ENCODE measurements at places on chromosomes 5 and 9.

DNA sequence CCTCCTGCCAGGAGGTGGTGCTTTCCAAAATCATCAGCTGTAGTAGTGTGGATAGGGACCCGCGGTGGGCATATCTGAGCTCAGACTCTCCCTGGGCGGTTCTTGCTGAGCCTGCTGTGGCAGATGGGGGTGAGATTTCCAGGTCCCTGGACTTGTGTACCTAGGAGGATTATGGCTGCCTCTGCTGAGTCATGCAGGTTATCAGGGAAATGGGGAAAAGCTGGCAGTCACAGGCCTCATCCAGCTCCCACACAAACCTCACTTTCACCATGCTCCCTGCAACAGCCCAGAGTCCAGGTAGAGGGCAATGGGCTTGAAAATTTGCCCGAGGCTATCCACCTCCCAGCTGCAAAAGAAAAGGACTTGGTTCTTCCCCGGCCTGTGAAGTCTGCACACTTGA lies 23.4 kb upstream of the MAMDC2 start:
- peak; percentile 8 for DNase-seq

- no peak for DNase-seq
These were observed 54.4 kb upstream of the EXOC3 start for GRCh38 chr5:388266-389196.

DNA sequence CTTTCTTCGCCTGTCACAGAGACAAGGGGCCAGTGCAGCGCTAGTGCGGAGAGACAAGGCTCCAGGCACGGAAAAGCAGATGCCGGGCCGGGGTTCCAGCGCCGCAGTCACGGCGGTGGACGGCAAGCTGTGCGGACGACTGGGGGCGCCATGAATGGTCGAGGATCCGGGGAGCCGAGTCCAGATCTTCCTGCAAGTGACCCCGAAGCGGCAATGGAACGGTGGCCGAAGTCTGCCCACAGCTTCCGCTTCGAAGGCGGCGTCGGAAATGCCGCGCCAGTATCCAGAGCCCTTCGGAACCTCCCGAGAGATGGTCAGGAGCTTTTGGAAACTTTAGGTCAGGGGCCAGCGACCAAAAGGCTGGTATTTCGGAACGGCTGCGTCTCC lies 601 bp upstream of the FAF2 start:
- no peak for DNase-seq

GRCh38 chr9:30765318-30765717 lies 1619.1 kb upstream of the ACO1 start:
- no peak for DNase-seq

GRCh38 chr9:114864471-114864870 lies 58.6 kb upstream of the TNFSF15 start:
- DNase-seq: no peak

- DNase-seq: peak; percentile 21
These were observed 43.1 kb downstream of the LHX2 start for GRCh38 chr9:124054582-124055227.

GRCh38 chr5:179345433-179346321 lies at the start of gene ADAMTS2:
ADAMTS2 (minus strand) TSS chr5:179345461; CDS start chr5:179345328, 133 bp downstream.
- DNase-seq: peak; percentile 26

- DNase-seq: no peak
These were observed 68.7 kb downstream of the SEMA4D start for GRCh38 chr9:89428901-89429890.

- DNase-seq: no peak
These were observed 152.6 kb downstream of the RGS3 start for GRCh38 chr9:113616116-113616515.

DNA sequence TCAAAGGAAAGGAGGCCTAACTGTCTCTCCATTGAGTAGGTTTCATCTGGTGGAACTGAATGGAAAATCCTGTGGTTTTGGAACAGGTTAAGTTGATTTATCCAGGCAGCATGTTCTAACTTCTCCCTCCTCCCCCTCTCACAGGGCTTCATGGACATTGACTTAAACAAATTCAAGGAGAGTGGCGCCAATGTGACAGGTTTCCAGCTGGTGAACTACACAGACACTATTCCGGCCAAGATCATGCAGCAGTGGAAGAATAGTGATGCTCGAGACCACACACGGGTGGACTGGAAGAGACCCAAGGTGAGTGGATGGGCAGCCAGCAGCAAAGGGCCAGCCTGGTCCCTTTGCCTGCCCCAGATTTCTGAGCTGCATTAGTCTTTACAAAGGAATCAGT lies 183.9 kb downstream of the GRIA1 start:
- no peak for DNase-seq

- no peak for DNase-seq
These were observed 194.9 kb downstream of the MLLT3 start for GRCh38 chr9:20427359-20427758.

DNA sequence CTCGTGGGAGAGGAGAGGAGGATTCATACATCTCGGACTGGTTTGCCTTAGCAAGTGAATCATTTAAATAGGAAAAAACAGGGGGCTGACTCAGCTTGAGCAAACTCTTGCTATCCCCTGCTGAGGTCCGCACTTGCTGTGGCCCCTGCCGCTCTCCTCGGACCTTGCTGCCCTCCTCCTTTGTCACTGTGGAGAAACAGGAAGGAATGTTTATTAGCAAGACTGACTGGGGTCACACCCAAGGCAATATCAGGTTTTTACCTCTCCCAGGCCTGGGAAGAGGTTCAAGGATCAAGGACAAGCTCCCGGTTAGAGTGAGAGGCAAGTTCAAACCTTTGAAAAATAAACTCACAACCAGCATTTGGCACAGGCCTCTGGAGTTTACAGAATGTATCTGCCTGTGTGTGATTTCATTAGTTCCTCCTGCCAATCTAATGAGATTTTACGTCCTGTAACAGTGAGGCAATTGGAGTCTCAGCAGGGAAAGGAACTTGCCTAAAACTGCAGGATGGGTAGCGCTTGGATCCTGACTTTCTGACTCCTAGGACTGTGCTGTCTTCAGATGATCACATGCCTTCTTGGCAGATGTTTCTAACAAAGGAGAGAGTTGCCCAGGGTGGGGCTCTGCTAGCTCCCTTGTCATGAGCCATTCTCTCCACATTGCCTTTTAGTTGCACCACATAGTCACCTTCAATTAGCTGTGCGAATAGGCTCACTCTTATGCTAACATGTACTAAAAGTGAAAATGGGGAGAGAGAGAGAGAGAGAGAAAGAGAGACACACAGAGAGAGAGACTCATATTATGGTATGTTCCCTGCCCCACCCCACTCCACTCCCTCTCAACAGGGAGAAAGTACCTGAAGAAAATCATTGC lies 108.6 kb upstream of the CDKN2B start:
- DNase-seq: no peak

DNA sequence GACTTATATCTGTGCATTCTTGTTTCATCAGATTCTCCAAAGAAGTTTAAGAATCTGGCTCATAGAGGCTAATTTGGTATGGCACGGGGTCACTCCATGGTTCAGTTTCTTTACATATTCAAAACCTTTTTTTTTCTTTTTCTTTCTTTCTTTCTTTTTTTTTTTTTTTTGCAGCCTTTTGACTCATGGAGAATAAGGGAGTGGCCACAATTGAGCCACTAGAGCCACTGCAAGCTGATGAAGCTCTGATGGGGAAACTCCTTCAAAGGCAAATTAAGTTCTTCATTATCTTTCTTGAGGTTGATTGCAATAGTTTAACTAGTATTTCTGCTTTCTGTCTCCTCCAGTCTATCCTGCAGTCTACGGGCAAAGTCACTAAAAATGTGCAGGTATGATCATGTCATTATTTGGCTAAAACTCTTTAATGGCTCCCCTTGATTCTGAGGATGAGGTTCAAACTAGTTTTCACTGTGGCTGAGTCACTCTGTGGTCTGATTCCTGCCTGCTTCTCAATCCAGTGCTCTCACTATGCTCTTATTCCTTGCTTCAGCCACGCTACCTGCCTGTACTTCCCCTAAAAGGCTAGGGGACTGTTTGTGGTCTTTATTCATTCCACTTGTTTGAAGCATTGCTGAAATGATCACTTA lies 93.5 kb upstream of the RIOK2 start:
- no peak for DNase-seq

GRCh38 chr9:128558431-128559310 lies 6.3 kb downstream of the SPTAN1 start:
- DNase-seq: peak; percentile 67

DNA sequence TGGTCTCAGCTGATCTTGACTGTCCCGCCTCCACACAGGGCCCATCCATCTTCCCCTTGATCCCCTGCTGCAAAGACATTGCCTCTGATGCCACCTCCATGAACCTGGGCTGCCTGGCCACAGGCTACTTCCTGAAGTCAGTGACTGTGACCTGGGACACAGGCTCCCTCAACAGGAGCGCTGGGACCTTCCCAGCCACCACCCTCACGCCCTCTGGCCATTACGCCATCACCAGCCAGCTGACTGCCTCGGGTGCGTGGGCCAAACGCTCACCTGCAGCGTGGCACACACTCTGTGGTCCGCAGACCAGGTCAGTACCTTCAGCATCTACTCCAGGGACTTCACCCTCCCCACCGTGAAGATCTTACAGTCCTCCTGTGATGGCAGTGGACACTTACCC lies 71.9 kb downstream of the INSL6 start:
- no peak for DNase-seq

DNA sequence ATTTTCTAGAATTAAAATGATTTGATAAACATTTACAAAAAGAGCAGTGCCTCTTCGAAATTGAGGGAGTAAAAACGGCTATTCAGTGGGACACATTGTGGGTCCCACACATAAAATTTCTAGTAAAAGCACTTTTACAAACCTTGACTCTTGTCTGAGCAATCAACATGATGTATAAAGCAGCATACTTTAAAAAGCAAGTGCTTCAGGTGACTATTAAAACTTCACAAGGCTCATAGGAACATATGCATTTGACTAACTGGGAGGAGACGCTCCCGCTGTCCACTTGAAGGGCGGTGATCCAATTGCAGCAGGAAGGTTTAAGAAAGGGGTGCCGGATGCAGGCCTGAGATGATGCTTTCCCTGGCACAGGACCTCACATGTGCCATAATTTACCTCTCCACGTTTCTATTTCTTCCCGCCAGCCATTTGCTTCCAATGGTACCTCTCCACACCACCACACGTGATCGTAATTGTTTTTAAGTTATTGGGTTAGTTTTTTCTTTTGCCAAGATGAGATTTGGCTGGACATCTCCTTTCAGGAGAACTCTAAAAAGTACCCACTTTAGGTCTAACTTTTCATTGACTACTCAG lies 1.8 kb downstream of the MCTP1 start:
- DNase-seq: no peak

DNA sequence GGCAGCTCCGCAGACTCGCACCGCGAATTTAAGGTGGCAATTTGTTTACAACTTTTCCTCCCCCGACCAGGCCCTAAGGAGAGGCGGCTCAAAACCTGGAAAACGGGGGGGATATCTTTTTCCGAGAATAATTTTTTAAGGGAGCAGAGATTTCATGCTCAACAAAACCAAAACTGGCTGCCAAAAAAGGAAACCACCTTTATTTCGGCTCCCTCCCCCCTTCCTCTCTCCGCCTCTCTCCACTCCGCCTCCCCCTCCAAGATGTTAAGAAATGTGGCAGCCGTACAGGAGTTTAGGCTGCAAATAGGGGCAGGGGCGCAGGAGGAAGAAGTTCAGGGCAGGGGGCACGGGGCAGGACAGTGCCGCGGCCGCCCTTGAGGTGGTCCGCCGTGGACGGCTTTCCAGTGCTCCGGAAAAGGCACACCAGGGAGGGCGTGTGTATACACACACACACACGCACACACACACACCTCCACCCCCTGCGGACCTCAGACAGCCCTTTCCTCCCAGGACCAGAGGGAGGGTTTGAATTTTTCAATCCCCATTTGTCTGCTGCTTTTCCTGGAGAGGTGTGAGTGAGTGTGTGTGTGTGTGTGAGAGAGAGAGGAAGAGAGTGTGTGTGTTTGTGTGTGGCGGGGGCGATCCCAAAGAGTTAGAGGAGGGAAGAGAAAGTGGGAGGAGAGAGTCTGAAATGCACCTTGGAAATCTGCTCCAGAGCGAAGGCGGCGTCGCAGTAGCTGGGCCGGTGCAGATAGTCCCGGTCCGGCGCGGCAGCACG lies 9.1 kb downstream of the PTCH1 start:
- DNase-seq: peak; percentile 36

DNA sequence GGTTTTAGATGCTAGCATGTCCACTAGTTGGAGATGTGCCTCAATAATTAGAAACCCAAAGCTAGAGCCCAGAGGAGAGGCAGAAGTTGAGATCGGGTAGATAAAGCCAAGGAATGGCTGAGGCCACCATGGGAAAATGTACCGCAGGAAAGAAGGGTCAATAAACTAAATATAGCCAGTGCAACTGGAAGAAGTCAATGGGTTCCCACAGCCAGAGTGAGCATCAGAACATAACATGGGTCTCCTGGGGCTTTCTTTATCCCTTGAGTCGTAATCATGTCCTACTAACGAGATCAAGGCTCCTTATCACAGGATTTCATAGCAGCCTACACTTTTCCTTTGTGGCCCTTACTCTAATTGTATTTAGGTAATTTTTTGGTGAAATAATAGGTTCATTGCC lies 61.7 kb downstream of the FRMD3 start:
- no peak for DNase-seq

DNA sequence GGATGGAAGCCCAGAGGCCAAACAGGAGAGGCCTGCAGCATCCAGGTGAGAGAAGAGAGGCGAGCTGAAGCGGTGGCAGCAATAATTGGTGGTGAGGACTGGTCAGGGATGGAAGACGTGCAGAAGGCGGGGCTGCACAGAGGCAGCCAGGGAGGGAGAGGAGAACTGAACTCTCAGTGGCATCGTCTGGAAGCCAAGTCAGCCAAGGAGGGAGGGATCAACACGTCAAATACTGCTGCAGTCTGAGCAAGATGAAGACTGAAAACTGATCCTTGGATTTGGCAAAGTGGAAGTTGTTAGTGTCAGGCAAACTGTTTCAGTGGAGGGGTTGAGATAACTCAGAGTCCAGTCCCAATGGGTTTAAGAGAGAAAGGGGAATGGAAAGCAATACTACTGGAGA lies 145.4 kb downstream of the CDK5RAP2 start:
- DNase-seq: no peak

DNA sequence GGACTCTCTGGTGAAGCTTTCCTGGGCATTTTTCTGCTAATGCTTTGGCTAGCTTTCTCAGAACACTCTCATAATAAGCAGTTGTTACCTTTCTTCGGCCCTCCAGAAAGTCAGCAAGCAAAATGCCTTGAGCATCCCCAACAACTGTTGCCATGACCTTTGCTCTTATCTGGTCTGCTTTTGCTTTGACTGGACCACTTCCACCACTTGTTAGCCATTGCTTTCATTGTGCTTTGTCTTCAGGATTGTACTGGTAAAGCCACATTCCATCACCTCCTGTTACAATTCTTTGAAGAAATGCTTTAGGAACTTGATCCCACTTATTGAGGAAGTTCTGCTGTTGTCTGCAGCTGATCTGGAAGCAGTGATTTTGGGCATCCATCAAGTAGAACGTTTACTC lies 35.7 kb downstream of the RAD50 start:
- no peak for DNase-seq

GRCh38 chr5:125654392-125654791 lies 768.8 kb upstream of the GRAMD2B start:
- no peak for DNase-seq

- no peak for DNase-seq
These were observed 45.9 kb downstream of the BARX1 start for GRCh38 chr9:93909242-93909616.

GRCh38 chr5:163915481-163915961 lies 410.1 kb downstream of the MAT2B start:
- DNase-seq: peak; percentile 56
